ENCODE measurements at places on chromosomes 4 and X. TPM values are rescaled to one million over a fixed set of nuclear protein-coding genes. Genes with fewer than 3 reads are reported as not detected.

DNA sequence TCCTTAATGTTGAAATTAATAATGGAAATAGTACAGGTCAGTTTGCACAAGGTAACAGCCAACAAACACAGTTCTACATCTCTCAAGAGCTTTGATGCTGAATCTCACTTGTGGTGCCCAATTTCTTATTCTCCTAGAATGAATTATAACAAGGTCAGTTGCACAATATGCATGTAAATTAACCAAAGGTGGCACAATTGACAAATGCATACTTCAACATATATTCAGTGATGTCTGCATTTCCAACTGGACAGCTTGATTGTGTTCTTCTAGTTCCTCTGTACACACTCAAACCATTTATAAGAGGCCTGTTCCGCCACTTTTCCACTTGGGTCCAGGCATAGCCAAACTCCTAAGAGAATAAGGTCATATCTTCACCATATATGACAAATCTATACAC lies 210.3 kb upstream of the EPHA5 start:
- DNase-seq: no peak

GRCh38 chr4:139025841-139026240 lies 10.3 kb downstream of the NOCT start:
- no peak for DNase-seq

DNA sequence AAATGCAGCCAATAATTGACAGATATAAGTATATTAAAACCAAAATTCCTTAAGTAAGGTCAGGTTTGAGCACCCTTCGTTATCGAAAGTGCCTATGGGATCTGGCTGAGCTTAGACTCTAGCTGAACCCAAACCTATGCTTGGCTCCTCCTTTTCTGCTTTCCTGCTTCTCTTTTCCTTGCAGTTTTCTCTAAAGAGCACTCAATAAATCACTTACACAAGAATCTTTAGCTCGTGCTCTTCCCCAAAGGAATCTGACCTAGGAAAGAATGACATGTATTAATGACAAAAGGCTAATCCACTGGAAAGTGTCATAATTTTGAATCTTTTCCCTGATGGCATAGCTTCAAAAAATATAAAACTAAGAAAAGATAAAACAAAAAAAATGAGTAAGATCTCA lies 282.7 kb downstream of the DKK2 start:
- DNase-seq: no peak

- no peak for DNase-seq
Observed at GRCh38 chr4:17687237-17687857, 72.9 kb downstream of the MED28 start.

Gene CHST7
- 33.1 TPM for total RNA-seq
